Uterus (tissue), 4 donors: ENCODE measurements at places on chromosomes 16 and 17. TPM values are rescaled to one million over a fixed set of nuclear protein-coding genes. Genes with fewer than 3 reads are reported as not detected.

GRCh38 chr16:28297784-28298510 lies 5.6 kb downstream of the SBK1 start:
- no peak overlapping the region for H3K4me3 ChIP-seq
- no peaks in the 10 kb centered on the region for H3K36me3 ChIP-seq
- DNase-seq: no peak
- no peaks in the 10 kb centered on the region for H3K27me3 ChIP-seq

- H3K4me3 ChIP-seq: no peak overlapping the region
- H3K27ac ChIP-seq: no peak overlapping the region
- H3K27me3 ChIP-seq: no peaks in the 10 kb centered on the region
Observed at GRCh38 chr16:64305663-64306062, 816.2 kb downstream of the CDH11 start.

GRCh38 chr16:52727849-52728248 lies 180.9 kb upstream of the TOX3 start:
- H3K4me3 ChIP-seq: no peak overlapping the region
- H3K27ac ChIP-seq: no peak overlapping the region
- no peaks in the 10 kb centered on the region for H3K4me1 ChIP-seq
- H3K36me3 ChIP-seq: no peaks in the 10 kb centered on the region

GRCh38 chr16:23950898-23951297 lies 115.1 kb downstream of the PRKCB start:
- H3K27ac ChIP-seq: no peak overlapping the region
- no peak overlapping the region for H3K4me3 ChIP-seq
- H3K4me1 ChIP-seq: no peaks in the 10 kb centered on the region
- no peak for DNase-seq
- H3K27me3 ChIP-seq: no peaks in the 10 kb centered on the region
- no peaks in the 10 kb centered on the region for H3K36me3 ChIP-seq

GRCh38 chr16:13157082-13157481 lies 255.7 kb downstream of the SHISA9 start:
- no peak for DNase-seq
- no peak overlapping the region for H3K4me3 ChIP-seq
- no peaks in the 10 kb centered on the region for H3K4me1 ChIP-seq
- H3K36me3 ChIP-seq: no peaks in the 10 kb centered on the region
- H3K27ac ChIP-seq: no peak overlapping the region
- H3K27me3 ChIP-seq: no peaks in the 10 kb centered on the region

GRCh38 chr17:44655983-44656710 lies at the start of gene MEIOC:
TSS of gene MEIOC (plus strand) at chr17:44656468. CDS start at chr17:44656614, 146 bp downstream.
- H3K27me3 ChIP-seq: peaks cover 9% of the 10 kb centered on the region
- H3K27ac ChIP-seq: no peak within 1 kb of the TSS
- no peak for DNase-seq
- no peak within 1 kb of the TSS for H3K4me3 ChIP-seq

DNA sequence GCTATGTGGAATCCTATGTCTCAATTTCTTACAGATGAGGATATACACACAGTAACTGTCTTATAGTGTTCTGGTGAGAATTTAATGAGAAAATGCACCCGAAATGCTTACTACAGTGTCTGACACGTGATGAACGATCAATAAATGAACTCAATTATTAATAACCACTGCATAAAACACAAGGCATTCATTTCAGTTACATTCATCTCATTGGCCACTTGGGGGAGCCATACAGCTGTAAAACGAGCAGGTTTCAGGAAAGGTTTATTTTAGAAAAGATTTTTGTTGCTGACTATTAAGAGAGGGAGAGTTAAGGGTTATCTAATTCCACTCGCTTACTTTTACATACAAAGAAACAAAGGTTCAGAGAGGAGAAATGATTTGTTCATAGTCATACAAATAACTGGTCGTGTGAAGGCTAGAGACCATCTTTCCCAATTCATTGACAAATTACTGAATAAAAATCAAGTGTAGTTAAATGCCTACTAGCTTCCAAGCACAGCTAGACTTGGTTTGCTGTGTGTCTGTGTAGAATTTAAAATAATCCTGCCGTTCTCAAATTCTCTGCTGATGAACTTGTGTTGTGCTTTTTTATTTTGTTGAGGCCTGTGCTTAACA lies 160.1 kb downstream of the MAP2K4 start:
- H3K27me3 ChIP-seq: no peaks in the 10 kb centered on the region
- peak; percentile 42 for DNase-seq
- H3K4me3 ChIP-seq: no peak overlapping the region
- no peak overlapping the region for H3K27ac ChIP-seq
- no peaks in the 10 kb centered on the region for H3K36me3 ChIP-seq

Gene LRRC46
- 1.0 TPM for total RNA-seq

Gene RNF166
- total RNA-seq: 33.2 TPM

DNA sequence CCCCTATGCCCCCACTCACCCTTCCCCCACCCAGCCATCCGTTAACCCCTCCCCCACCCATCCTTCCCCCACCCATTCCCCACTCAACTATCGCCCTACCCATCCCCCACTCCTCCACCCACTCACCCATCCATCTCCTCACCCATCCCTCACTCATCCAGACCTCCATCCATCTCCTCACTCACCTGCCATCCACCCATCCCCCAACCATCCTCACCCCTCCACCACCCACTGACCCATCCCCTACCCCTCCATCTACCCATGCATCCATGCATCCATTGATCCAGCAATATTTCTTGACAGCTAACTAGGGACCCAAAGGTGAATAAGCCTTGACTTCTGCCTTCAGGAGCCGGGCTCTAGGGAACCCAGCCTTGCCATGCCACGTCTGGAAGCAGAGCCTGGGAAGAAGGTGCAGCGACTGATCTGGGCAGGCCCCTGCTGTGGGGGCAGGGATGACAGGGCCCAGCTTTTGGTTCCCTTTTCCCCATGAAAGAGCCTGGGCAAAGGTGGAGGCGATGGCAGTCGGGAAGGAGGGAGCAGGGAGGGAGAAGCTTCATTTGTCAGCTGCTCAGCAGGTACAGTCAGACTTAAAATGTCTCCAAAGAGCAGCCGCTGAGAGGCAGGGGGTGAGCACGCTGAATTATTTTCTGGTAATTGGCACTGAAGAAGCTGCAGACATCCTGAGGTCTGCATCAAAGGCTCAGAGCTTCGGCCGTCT lies 23.1 kb upstream of the DOC2B start:
- no peak for DNase-seq
- no peaks in the 10 kb centered on the region for H3K36me3 ChIP-seq
- H3K4me3 ChIP-seq: no peak overlapping the region
- no peaks in the 10 kb centered on the region for H3K4me1 ChIP-seq
- H3K27ac ChIP-seq: no peak overlapping the region
- H3K27me3 ChIP-seq: no peaks in the 10 kb centered on the region

DNA sequence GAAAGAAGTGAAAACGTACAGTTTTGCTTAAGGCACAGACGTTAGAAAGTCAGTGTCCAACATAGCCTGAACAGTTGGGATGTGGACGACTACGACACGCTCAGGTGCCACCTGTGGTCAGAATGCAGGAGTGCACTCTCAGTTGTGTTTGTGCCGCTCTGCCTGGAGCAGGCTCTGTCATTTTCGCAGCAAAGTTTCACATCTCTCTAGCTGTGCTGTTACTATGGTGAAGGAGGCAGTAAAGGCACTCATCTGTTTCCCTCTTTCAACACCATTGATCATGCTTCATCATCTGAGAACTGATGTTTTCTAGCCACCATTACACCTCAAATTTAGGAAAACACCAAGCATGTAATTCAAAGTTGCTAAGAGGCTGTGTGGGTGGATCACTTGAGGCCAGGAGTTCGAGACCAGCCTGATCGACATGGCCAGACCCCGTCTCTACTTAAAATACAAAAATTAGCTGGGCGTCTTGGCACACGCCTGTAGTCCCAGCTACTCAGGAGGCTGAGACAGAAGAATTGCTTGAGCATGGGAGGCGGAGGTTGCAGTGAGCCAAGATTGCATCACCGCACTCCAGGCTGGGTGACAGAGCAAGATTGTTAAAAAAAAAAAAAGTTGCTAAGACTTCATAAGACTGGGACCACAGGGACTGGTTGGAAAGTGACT lies 44.9 kb upstream of the DNAJA2 start:
- no peak overlapping the region for H3K27ac ChIP-seq
- H3K4me1 ChIP-seq: no peaks in the 10 kb centered on the region
- H3K4me3 ChIP-seq: no peak overlapping the region
- DNase-seq: no peak

- no peak overlapping the region for H3K27ac ChIP-seq
- H3K4me1 ChIP-seq: no peaks in the 10 kb centered on the region
- no peak for DNase-seq
- H3K4me3 ChIP-seq: no peak overlapping the region
- H3K36me3 ChIP-seq: no peaks in the 10 kb centered on the region
Observed at GRCh38 chr16:80594756-80595155, 54.0 kb downstream of the DYNLRB2 start.

Gene HID1
- total RNA-seq: 4.4 TPM

- no peaks in the 10 kb centered on the region for H3K4me1 ChIP-seq
- no peak for DNase-seq
- H3K36me3 ChIP-seq: no peaks in the 10 kb centered on the region
- H3K27me3 ChIP-seq: no peaks in the 10 kb centered on the region
- H3K27ac ChIP-seq: peak overlapping the region; percentile 66
Observed at GRCh38 chr17:68260051-68260762, 12.4 kb downstream of the AMZ2 start.

- no peaks in the 10 kb centered on the region for H3K27me3 ChIP-seq
- DNase-seq: peak; percentile 82
- peak overlapping the region; percentile 99 for H3K27ac ChIP-seq
- no peaks in the 10 kb centered on the region for H3K4me1 ChIP-seq
Observed at GRCh38 chr16:30658731-30659506, 688 bp downstream of the FBRS start.

Gene CRHR1
- total RNA-seq: 4.6 TPM

Gene KRTAP2-1
- not detected for total RNA-seq

- no peak overlapping the region for H3K4me3 ChIP-seq
- H3K27ac ChIP-seq: no peak overlapping the region
- no peaks in the 10 kb centered on the region for H3K27me3 ChIP-seq
Observed at GRCh38 chr16:29028457-29029167, 43.8 kb downstream of the LAT start.

DNA sequence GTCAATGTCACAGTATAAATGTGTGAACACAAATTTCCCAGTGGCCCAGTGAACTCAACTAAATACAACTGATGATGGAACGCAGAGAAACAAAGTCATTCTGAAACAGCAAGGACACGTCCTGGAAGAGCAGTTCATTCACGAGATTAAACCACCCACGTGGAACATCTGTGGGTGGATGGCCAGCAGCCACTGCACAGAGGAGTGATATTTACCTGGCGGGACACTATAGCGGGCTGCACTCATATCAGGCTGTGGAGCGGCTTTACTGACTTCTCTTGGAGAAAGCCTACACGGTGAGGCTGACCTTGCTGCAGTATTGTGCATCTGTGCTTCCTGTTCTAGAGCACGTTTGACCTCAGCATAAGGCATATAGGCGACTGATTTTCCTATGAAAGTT lies 87.3 kb downstream of the TTC19 start:
- no peak overlapping the region for H3K27ac ChIP-seq
- H3K4me1 ChIP-seq: no peaks in the 10 kb centered on the region
- H3K36me3 ChIP-seq: no peaks in the 10 kb centered on the region
- H3K27me3 ChIP-seq: no peaks in the 10 kb centered on the region
- H3K4me3 ChIP-seq: no peak overlapping the region

- no peaks in the 10 kb centered on the region for H3K36me3 ChIP-seq
- no peaks in the 10 kb centered on the region for H3K27me3 ChIP-seq
- H3K27ac ChIP-seq: no peak overlapping the region
- no peak for DNase-seq
- H3K4me3 ChIP-seq: no peak overlapping the region
Observed at GRCh38 chr16:1345087-1345486, 6.6 kb downstream of the TSR3 start.

Gene UBN1
- 26.5 TPM for total RNA-seq

Gene PEX12
- 5.3 TPM for total RNA-seq

Gene SMIM5
- 0.85 TPM for total RNA-seq

GRCh38 chr17:71935341-71935740 lies 185.5 kb upstream of the SOX9 start:
- H3K4me1 ChIP-seq: no peaks in the 10 kb centered on the region
- H3K27ac ChIP-seq: no peak overlapping the region
- H3K4me3 ChIP-seq: no peak overlapping the region
- DNase-seq: no peak
- H3K27me3 ChIP-seq: no peaks in the 10 kb centered on the region

Gene EVPLL
- not detected for total RNA-seq

DNA sequence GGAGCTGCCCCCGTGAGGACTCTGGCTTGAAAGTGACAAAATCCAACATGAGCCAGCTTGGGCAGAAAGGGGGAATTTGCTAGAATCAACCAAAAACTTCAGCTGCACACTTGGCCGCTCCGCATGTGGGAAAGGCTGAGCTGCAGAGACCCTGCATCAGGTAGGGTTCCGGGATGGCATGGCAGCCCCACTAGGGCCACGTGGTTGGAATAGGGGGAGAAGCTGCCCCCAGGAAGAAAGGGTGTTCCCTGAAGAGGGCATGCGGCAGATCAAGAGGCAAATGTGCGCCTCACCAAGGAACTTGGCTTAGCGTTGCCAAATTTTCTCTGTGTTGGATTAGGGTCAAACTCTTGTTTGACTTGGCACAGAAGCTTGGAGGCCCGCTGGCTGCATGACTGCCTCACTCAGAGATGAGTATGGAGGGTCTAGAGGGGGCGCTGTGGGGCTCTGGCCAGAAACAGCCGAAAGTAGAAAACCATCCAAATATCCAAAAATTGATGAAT lies 29.2 kb upstream of the WFIKKN2 start:
- no peaks in the 10 kb centered on the region for H3K27me3 ChIP-seq
- no peak for DNase-seq
- H3K4me3 ChIP-seq: no peak overlapping the region
- no peaks in the 10 kb centered on the region for H3K4me1 ChIP-seq
- no peaks in the 10 kb centered on the region for H3K36me3 ChIP-seq

DNA sequence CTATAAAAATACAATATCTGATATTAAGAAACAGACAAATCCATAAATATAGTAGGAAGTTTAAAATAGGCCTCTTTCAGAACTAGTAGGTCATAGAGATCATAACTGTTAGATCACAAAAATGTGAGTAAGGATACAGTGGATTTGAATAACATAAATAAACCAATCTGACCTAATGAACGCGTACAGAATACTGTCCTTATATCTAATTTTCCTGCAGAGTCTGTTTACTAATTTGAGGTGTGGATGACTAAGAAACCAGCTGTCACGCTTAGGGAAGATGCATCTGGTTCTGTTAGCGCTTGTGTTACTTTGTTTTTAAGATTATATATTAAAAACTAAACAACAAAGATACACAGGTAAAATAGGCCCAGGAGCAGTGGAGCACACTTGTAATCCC lies 14.8 kb downstream of the CPD start:
- H3K27ac ChIP-seq: no peak overlapping the region
- no peak for DNase-seq
- H3K36me3 ChIP-seq: no peaks in the 10 kb centered on the region
- no peaks in the 10 kb centered on the region for H3K4me1 ChIP-seq
- H3K27me3 ChIP-seq: no peaks in the 10 kb centered on the region
- no peak overlapping the region for H3K4me3 ChIP-seq

DNA sequence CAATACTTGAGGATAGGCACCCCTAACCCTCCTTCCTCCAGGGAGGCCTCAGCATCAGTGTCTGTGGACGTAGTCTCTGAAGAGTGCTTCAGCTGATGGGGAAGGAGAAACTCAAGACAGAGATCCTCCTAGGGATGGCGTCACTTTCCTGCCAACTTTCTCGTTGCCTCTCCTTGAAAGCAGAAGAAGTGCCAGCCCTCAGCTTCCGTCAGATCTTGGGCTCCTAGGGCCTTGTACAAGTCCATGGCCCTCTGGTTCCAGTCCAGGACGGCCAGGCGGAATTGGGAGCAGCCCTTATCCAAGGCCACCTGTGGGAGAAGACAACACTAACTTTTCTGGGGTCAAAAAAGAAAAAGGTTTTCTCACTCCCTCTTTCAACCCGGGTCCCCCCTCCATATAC lies 1.3 kb downstream of the SAT2 start:
- peak overlapping the region; percentile 90 for H3K27ac ChIP-seq
- no peak overlapping the region for H3K4me3 ChIP-seq
- H3K27me3 ChIP-seq: no peaks in the 10 kb centered on the region
- no peaks in the 10 kb centered on the region for H3K36me3 ChIP-seq
- H3K4me1 ChIP-seq: no peaks in the 10 kb centered on the region
